ENCODE measurements at places on chromosomes 12 and 14. TPM values are rescaled to one million over a fixed set of nuclear protein-coding genes. Genes with fewer than 3 reads are reported as not detected.

- DNase-seq: no peak
These were observed 292.3 kb upstream of the E2F7 start for GRCh38 chr12:77357655-77358054.

DNA sequence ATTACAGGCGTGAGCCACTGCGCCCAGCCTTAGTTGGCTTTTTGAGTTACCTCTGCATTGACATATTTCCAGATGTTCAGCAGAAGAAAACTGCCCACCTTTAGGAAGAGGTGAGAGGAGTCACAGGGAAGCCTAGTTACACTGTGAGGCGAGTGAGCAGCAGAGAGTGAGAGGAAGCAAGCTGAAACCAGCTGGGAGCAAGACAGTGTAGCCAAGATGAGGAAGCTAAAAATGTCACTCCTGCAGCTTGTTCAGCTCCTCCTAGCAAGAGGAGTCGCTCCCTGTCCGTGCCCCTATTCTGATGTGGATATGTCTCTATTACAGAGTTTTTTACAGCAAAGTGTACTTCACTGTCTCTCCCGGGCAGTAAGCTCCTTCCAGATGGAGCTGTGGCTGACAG, 127.6 kb downstream of the GXYLT1 start:
- DNase-seq: no peak

DNA sequence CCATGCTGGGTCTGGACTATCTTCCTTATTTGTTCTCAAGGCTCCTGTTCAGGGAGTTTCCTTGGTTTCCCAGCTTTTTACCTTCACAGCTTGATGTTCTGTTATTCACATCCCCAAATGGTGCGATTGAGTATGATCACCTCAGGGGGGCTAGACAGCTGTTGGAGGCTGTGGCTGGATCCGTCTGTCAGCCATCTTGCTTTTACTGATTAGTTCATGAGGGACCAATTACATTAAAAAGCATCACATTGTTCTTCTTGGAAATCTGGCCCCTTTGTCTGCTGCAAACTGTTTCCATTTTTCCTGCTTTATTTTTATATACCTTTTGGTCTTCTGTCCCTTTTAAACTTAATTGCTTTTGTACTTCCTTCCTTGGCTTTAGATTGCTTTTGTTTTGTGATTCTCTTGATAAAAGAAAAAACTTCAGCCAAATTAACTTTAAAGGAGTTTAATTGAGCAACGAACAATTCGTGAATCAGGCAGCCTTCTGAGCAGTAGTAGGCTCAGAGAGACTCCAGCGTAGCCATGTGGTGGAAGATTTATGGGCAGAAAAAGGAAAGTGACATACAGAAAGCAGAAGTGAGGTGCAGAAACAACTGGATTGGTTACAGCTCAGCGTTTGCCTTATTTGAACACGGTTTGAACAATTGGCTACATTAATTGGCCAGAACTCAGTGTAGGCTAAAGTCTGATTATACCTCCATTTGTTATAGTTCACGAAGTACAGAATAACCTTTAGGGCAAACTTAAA, 208.7 kb downstream of the AEBP2 start:
- DNase-seq: no peak

GRCh38 chr12:93032758-93033157, 103.7 kb upstream of the EEA1 start:
- DNase-seq: no peak

- DNase-seq: no peak
These were observed 92.3 kb downstream of the NTF3 start for GRCh38 chr12:5524116-5524768.

The MSRB3 gene
- total RNA-seq: not detected

GRCh38 chr14:89489761-89490437, 72.9 kb upstream of the FOXN3 start:
- DNase-seq: no peak

- no peak for DNase-seq
These were observed 54.4 kb downstream of the EFCAB11 start for GRCh38 chr14:89899917-89900663.

- no peak for DNase-seq
These were observed 755 bp downstream of the SLC25A21 start for GRCh38 chr14:37171678-37172023.

The CD163L1 gene
- not detected for total RNA-seq

- DNase-seq: no peak
These were observed 140.0 kb downstream of the ASCL4 start for GRCh38 chr12:107914460-107914977.

GRCh38 chr14:48384821-48385220, 709.4 kb upstream of the MDGA2 start:
- no peak for DNase-seq

DNA sequence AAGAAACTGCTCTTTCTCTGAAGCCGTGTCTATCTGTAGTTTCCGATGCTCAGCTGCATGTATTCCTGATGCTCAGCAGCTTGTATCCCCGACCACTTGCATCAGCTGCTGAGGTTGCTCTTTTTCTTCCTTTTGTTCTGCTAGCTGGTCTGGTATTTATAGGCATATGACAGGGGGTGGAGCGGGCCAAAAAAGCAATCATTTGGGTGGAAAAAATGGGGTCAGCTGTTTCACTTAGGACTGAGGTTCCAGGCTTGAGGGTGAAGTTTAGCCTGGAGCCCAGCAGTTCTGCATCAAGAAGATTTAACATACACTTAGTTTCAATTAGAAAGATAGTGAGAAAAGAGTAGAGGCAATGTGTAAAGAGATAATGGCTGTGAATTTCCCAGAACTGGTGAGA, 23.6 kb upstream of the AMN1 start:
- no peak for DNase-seq

GRCh38 chr14:77580964-77581505, 35.4 kb downstream of the SPTLC2 start:
- no peak for DNase-seq

The GAS2L3 gene
- total RNA-seq: 1.5 TPM

The ADCY6 gene
- total RNA-seq: 0.18 TPM

GRCh38 chr12:49327887-49328286, 4.8 kb downstream of the TROAP start:
- no peak for DNase-seq

DNA sequence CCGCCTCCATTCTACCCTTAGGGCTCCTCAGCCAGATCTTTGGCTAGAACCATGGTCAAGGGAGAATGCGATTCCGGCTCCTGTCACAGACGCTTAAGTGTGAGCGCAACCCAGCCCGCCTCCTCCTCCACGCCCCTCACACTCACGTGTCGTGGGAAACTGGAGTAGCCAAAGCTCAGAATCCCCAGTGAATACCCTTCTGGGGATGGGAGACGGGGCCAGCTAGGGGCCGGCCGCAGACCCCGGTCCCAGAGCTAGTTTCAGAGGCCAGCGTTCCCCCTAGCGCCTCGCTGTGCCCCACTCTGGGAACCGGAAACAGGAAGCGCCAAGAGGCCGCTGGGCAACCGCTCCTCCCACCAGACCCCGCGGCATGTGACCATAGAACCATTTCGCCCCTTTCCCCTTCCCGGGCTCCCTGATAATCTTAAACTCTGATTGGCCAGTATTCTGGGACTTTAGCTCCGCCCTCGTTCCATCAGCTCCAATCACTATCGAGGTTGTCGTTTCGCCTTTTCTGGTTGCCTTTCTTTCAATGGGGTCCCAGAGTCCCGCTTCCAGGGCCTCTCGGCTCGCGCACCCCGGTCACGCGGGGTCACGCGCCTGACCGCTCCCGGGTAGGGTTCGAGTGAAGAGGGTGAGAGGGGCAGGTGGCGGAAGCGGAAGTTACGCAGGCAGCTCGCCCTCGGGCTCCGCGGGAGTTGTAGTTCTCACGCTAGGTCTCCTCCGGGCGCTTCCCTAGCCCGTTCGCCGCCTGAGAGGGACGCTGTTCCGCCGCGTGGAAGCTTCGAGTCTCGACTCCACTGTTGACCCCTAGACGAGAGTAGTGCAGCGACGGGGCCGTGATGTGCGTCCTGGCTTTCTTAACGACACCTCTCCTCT, at the start of gene M6PR:
TSS of gene M6PR (minus strand) at position 304 of the 879 bp plus-strand sequence. CDS start 3,241 bp downstream, outside the sequence.
- DNase-seq: peak; percentile 96

The CCDC38 gene
- total RNA-seq: 0.16 TPM

The PLXNC1 gene
- 4.7 TPM for total RNA-seq

- DNase-seq: no peak
These were observed 21.7 kb upstream of the KICS2 start for GRCh38 chr12:64243809-64244208.

DNA sequence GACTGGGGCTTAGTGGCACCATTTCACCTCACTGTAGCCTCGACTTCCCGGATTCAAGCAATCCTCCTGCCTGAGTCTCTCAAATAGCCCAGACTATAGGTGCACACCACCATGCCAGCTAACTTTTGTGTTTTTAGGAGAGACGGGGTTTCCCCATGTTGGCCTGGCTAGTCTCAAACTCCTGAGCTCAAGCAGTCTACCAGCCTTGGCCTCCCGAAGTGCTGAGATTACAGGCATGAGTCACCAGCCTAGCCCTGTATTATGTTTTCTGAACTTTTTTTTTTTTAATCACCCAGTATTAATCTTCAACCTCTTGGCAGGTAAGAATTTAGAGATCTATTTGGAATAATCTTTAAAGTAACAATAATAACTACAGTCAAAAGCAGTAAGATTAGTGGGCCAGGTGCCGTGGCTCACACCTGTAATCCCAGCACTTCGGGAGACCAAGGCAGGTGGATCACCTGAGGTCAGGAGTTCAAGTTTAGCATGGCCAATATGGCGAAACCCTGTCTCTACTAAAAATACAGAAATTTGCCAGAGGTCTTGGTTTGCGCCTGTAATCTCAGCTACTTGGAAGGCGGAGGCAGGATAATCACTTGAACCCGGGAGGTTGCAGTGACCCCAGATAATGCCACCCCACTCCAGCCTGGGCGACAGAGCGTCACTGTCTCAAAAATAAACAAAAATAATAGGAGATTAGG, 8.6 kb downstream of the NANOG start:
- no peak for DNase-seq

DNA sequence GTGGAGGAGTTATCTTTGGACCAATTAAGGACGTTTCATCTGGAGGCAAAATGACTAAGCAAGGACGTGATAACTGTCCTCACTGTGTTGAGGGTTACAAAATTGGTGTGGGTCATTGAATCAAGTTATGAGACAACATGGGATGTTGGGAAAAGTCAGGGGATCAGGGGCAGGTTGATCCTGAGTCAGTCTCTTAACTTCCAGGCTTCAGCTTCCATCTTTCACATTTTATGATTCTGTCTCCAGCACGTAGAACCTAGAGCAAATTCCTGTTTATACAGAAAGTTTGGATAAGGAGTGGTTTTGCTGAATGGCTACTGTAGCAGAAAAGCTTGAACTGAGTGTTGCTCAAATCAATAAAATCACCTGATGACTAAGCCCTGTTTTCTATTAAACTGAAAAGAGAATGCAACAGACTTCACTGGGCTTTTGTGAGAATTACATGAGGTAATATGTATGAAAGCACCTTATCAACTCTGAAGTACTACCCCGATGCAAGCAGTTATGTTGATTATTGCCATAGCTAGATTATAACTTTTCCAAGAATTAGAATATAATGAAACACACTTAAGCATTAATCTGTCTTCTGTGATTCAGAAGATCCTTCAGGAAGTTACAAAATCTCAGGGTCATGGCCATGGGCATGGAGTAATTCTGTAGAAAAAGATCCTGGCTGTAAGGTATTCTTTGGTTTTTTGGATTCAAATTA, 184.8 kb downstream of the ETV6 start:
- no peak for DNase-seq

DNA sequence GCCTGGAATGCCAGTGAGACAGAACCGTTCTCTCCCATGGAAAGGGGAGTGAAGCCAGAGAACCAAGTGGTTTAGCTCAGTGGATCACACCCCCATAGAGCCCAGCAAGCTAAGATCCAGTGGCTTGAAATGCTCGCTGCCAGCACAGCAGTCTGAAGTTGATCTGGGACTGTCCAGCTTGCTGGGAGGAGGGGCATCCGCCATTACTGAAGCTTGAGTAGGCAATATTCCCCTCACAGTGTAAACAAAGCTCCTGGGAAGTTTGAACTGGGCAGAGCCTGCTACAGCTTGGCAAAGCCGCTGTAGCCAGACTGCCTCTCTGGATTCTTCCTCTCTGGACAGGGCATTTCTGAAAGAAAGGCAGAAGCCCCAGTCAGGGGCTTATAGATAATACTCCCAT, 374.3 kb upstream of the DCN start:
- no peak for DNase-seq

DNA sequence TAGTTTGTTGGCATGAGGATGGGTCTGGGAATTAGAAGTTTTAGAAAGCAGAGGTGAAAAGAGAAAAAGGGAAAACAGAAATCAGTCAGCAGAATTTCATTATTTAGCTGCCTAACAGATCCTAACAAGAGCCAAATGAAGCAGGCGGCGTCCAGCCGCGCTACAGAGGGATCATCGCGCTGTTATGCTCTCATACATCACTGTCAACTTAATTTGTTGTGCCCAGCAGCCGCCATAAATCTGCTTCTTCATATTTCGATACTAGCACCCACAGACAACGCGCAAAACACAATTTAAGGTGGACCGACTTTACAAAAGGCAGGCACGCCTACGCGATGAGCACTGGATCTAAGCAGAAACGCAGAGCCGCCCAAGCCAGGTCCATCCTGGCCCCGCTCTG, 66.7 kb downstream of the SETD3 start:
- no peak for DNase-seq

The KCNC2 gene
- total RNA-seq: not detected

- no peak for DNase-seq
These were observed 812.4 kb downstream of the NRXN3 start for GRCh38 chr14:78982551-78982950.

The GRIN2B gene
- total RNA-seq: not detected

The ASIC1 gene
- total RNA-seq: 10.8 TPM

DNA sequence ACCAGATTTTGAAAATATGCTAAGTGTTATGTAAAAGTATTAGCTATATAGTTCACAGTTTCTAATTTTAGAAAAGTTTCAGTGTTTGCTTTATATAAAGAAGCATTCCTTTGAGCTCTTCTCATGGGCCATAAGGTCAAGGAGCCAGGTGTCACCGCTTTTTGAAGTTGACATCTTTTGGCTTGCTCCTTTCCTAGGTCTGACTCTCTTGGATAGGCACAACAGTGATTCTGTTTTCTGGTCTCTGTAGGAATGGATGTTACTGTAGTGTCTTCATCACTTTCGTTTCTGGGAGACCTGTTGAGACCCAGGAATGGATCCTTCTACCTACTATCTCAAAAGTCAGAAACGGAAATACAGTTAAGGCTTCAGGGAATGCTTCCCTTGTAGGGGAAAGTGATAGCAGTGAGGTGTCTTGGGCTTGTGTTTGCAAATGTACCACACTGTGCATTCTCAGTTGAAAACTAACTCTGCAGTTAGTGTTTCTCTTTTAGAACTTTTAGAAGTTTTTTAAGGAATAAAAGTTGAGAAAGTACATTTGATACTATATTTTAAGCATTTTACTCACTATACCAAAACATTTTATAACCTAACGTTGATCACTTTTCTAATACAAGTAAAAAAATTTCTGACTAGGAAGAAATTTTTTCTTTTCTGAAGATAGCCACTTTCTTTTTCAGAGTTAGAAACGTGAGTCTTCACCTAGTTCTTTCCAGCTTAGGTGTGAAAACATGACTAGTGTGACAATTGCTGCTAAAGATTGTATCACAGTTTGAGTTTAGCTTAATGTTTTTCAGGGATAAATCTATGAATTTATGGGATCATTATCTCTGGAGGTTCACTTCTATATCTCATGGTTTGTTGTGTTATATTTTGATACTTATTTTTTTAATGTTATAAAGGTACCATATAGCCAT, 20.8 kb downstream of the VRK1 start:
- no peak for DNase-seq
